ENCODE measurements at places on chromosomes 16 and 17.

GRCh38 chr17:35666070-35666469, 65.4 kb upstream of the RASL10B start:
- DNase-seq = peak; percentile 18

DNA sequence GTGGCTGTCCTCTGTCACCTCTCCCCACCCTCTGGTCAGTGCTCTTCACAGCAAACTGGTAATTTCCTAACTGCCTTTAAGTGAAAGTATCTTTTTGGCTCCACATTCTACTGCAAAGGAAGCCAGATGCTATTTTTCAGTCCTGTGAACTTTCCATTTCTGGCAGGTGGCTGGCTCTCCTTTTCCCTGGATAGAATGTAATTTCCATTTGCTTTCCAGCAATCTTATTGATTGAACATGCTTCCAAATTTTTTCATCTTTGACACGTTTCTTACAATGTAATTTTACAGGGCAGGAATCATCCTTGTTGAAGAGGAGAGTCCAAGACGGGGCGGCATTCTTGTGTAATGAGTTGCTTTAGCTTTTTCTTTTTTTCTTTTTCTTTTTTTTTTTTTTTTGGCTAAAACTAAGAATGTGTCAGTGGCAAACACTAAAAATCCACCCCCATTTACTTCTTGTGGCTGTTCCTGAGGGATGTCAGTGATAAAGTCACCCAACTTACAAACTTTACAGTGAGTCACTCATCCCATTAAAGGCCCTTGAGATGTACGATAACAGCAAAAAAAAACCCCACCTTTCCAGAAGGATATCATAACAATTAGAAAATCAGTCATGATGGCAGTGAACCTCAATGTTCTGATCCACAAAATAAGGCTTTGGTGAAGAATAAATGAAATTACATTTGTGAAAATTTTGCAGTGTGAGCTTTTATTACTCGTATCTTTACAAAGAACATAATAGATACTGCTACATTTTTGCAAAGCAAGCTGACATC, 29.4 kb upstream of the PRKCA start:
- peak; percentile 74 for DNase-seq

GRCh38 chr17:17840751-17841591, 4.2 kb upstream of the SREBF1 start:
- peak; percentile 80 for DNase-seq

DNA sequence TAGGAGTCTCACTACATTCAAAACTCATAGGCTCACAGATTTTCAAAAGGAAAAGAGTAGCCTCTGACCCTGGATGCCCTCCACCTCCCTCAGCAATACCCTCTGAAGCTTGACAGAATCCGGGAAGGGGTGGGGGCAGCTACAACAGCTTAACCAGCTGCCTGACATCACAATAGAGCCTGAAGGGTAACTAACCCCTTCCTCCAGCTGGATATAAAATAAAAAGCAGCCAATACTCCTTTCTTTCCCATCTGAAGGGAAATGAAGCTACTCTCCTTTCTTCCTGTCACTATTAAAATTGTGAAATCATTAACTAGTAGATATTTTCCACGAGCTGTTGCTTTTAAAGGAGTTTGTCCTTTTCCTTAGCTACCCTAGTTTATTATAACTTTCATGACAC, 24.0 kb downstream of the USP31 start:
- no peak for DNase-seq

DNA sequence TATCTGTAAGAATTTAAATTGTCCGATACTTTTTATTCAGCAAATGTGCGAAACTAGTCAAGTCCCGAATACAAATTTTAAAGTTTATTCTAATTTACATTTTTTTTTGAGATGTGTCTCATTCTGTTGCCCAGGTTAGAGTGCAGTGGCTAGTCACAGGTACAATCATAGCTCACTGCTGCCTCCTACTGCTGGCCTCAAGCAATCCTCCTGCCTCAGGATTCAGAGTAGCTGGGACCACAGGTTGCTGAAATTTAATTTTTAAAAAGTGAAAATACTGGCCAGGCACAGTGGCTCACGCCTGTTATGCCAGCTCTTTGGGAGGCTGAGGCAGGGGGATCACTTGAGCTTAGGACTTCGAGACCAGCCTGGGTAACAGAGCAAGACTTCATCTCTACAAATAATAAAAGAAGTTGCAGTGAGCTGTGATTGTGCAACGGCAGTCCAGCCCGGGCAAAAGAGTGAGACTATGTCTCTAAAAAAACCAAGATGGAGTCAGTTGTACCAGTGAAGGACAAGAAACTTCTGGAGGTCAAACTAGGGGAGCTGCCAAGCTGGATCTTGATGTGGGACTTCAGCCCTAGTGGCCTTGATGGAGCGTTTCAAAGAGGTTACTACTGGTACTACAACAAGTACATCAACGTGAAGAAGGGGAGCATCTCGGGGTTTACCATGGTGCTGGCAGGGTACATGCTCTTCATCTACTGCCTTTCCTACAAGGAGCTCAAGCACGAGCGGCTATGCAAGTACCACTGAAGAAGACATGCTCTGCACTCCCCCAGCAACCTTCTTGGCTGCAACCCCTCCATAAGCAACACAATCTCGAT, 5.6 kb downstream of the POLG2 start:
- peak; percentile 52 for DNase-seq

DNA sequence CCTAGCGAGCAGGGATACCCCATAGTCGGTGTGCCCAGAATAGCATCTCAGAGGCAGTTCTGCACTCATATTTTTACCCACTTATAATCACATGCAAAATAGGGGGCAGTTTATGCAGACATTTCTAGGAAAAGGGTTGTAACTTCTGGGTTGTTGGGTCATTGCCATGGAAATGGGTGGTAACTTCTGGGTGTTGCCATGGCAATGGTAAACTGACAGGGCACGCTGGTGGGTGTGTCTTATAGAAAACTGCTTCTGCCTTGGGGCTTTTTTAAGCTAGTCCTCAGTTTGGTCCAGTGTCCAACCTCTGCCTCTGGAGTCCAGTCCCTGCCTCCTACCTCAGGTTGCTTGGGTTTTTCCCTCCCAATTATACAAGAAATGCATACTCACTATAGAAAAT, 7.4 kb upstream of the SPAG9 start:
- DNase-seq = peak; percentile 45

GRCh38 chr16:89201439-89202377, 1.4 kb upstream of the SLC22A31 start:
- peak; percentile 71 for DNase-seq

DNA sequence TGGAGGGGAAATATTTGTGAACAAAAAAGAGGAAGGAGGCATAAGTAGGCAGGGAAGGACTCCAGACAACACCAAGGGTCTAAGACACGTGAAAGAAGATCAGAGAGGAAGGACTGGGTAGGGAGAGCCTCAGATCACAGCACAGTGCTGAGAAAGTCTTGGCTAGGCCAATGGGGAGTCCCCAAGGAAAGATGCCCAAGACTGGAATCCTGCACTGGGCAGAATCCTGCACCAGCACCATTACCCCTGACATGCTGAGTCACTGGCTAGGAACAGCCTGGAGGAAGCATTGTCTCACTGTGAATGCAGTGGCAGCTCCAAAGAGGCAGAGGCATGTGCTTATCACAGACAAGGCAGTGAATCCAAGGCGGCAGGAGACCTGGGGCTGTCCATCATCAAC, 19.2 kb downstream of the CLEC19A start:
- no peak for DNase-seq

DNA sequence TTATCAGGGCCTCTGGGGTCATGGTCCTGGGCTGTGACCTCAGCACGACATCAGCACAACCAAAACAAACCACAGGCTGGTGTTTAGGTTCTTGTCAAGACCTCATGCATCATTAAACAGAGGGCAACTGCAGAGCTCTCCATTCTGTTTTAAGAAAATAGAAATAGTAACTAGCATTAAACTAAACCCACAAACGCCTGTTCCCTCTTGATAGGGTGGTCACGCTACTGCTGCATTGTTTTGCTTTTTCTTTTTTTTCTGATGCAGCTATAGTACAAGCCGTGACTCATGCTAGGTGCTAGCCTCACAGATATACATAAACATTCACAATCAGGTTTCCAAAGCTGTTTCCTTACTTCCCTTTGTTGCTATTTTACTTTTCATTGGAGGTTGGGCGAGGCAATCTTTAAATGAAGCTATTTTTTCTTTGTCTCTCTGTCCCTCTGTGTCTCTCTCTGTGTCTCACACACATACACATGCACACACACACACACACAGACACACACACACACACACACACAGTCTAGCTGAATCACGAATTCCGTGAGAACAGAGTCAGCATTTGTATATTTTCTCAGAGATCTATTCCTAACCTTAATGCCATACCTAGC, 310.3 kb downstream of the CDH13 start:
- peak; percentile 89 for DNase-seq

DNA sequence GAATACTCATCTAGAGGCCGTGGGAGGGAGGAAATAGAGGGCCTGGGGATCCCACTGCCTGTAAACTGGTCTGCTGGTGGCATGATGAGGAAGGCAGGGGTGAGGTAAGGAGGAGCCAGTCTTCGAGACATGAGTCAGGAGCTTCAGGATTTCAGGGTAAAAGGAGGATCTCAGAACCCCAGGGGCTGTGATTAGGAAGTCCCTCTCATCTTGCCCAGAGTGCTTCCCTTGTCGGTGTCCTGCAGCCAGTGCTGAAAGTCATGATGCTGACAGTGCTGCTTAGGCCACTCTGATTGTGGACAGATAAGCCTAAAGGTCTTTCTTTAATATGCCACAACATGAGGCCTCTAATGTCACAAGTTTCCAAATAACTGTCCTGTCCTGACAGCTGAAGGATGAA, 29.6 kb downstream of the COG4 start:
- no peak for DNase-seq

- DNase-seq = peak; percentile 83
Measured at GRCh38 chr16:82700541-82701235, 73.9 kb downstream of the CDH13 start.

DNA sequence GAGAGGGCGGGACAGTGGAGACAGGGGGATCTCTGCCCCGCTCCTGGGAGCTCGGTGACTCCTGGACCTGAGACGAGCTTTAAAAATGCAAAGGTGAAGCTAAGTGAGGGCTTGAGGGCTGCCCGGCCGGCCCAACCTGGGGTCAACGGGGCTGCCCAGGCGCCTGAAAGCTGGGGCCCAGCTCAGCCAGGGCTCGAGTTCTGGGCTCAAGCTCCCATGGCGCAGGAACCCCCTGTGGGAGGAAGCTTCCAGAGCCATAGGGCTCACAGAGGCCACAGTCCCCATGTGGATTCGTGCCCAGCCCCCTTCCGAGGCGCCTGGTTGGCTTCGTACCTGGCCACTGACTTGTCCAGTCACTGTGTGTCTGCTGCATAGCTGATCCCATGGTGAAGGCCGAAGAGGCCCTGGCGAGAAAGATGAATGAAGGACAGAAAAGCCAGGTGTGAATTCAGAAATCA, 75.8 kb upstream of the GSE1 start:
- DNase-seq = no peak

DNA sequence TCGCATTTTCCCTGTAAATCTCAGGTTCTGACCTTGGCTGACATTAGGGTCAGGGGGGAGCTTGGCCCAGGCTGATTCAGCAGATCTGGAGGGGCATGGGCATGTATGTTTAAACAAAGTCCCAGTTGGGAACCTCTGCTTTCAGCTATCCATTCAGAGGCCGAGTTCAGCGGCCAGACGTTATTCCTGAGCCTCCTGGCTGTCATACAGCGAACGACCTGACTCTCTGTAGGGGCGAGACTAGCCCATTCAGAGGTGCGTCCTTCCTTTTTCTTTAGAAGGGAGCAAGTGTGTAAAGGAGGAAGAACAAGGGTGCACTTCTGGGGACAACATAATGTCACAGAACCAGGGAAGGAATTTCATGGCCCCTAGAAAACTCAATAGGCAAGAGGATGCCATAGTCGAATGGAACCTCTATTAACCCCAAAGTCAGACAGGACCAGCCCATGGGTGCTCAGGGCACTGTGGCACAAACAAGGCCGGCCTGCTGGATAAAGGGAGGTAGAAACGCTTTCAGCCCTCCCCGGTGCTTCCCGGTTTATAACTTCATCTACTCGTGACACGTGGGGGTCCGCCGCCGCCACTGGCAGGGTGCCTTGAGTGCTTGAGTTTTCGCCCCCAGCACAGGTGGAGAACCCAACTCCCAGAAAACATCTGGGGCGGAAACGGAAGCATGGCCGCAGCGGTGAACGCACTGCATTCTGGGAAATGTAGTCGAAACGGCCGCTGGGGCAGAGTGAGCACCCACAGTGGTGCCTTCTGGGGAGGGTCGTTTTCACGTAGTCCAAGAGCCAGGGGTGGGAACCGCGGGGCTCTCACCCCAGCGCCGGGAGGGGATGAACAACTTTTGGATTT, 33.2 kb upstream of the PLCG2 start:
- peak; percentile 43 for DNase-seq

DNA sequence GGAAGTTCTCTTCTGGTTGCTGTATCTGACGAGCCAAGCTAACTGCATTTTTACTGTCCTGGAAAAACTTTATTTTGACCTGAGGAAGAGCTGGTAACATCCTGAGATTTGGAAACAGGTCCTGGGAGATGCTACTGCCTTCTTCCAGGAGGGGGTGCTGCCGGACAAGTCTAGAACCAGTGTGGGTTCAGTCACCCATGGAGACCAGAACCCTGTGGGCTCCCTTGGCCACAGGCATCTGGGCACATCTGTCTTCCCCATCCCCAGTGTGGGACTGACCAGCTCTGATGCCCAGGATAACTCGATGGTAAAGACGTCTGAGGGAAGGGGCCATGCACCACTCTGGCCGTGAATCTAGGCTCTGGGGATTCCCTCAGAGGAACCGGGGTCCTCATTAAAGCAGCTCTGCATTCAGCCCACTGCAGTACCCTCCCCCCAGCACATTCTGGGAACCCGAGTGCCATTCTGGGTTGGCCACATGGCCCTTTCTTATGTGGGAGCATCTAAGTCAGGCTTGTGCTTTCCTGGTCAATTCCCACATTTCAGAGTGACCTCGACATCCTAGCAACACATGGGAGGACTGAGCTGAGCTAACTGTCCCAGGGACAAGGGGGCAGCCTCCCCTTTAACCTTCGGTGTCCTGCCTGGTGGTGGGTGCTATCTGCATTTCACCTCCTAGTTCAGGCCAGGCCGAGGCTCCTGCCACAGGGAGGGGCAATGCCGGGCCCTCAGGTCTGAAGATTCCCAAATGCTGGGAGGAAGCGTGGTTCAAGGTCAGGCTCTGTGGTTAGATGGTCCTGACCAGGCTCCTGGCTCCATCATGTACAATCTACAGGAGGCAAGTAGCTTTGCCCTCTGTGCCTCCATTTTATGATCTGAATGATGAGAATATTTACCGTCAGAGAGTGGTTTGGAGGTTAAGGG, 6.4 kb downstream of the C16orf86 start:
- DNase-seq = peak; percentile 76

- DNase-seq = no peak
Measured at GRCh38 chr17:6326483-6326882, 108.4 kb downstream of the AIPL1 start.

- no peak for DNase-seq
Measured at GRCh38 chr17:13395862-13396261, 205.9 kb downstream of the HS3ST3A1 start.

DNA sequence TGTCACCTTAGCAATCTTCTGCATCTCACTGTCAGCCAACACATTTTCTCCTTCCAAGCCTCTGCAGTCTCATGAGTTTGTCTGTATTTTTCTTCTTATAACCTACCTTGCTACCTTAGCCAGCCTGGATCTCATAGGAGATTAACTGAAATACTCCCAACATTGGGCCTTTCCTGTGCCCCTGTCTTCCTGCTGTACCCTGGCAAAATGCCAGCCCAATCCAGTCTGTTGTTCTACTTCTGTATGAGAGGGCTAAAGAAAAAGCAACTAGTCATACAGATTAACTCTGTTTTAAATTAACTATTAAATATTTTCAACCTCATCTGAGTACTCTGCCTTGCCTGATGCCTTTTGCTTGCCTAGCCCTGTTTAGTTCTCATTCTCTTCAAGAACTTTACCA, 18.4 kb downstream of the GOSR1 start:
- no peak for DNase-seq

GRCh38 chr16:88927010-88927409, 50.0 kb downstream of the CBFA2T3 start:
- DNase-seq = no peak

- no peak for DNase-seq
Measured at GRCh38 chr16:4868026-4868425, 20.7 kb downstream of the UBN1 start.

All from mesenchymal stem cell (in vitro differentiated cells and primary cell).